Right ventricle myocardium superior (tissue), 1 donor: ENCODE measurements at places on chromosomes 5 and 9. TPM values are rescaled to one million over a fixed set of nuclear protein-coding genes. Genes with fewer than 3 reads are reported as not detected.

FAM114A2 gene
- 29.6 TPM for total RNA-seq

PCDHB11 gene
- 0.73 TPM for total RNA-seq

EGFLAM gene
- total RNA-seq, result 9.1 TPM

STX17 gene
- 20.1 TPM for total RNA-seq

GAS1 gene
- 21.8 TPM for total RNA-seq

FBP1 gene
- 1.1 TPM for total RNA-seq

UNC13B gene
- total RNA-seq, result 20.9 TPM

HMGCS1 gene
- 21.6 TPM for total RNA-seq

ADAMTS6 gene
- total RNA-seq, result 0.78 TPM

BTNL3 gene
- total RNA-seq, result not detected
